ENCODE measurements at places on chromosomes 7 and 10.
A peak's percentile ranks its signal among the peaks of the same experiment; 100 is the strongest.

DNA sequence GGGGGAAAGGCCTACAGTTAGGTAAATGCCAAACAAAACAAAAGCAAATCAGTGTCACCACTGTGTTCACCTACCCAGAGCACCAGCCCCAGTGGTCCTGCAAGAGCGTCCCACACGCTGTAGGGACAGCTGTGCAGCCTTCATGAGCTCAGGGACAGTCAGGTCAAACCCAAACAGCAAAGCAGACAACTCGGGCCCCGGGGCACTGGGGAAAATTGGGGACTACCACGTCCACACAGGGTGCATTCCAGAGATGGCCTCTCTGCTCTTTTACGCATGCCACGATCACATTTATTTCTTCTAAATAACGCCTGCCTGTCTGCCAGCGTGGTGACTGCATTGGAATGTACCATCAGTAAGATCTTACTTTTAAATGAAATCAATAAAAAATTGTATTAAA, 21.7 kb downstream of the EBF3 start:
- DNase-seq, result no peak

GRCh38 chr10:61821693-61822092, 79.8 kb upstream of the ARID5B start:
- no peak for DNase-seq

DNA sequence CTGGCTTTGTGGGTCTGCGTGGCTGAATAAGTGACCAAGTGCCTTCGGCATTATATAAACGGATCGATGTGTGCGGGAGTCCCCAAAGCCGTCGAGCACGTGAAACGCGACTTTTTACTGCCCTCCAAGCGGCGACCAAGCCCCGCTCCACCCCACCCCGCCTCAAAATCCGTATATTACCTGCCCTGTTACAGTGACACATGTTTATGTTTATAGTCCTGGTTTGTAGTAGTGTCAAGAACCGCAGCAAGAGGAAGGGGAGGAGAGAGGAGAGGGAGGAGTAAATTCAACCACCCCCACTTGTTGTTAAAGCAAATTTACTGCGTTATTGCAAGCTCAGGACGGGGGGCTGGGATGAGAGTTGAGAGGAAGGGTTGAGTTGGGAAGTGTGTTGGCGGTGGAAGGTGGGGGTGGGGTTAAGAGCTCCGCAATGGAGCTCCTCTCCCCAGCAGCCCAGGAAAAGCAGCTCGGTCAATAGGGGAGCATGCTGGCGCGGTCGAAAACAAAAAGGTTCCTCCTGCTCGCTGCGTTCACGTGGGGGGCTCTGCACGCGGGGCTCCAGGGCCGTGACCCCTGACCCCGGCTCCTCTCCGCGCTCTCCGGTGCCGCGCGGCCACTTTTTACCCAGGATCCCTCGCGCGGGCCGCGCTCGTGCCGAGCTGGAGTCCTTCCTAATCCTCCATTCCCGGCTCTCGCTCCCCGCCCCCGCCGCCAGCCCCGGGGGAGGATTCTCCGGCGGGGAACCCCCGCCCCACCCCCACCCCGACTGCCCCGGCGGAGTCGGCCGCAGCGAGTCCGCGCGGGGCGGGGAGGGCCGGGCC, at the start of gene SKIDA1:
Gene SKIDA1, minus strand, starts transcription at position 316 of the 821 bp plus-strand sequence. CDS start 7,860 bp downstream, outside the sequence.
- peak; percentile 87 for DNase-seq

DNA sequence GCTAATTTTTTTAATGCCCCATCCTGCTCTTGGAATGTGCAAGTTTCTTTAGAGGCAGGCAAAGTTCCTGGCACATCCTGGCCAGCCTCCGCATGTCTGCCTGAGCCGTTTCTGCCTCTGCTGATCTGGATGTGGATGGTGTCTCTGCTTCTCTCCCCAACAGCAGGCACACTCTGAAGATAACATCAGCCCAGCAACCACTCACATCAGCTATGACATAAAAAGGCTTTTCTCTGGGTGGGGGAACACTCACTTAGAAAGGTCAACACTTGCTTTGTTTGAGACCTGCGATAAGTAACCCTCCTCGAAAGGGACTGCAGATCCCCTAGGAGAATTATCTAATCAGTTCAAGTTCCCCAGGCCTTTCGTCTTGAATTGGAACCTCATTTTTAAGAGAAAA, 142.9 kb downstream of the FGFR2 start:
- no peak for DNase-seq

GRCh38 chr10:63935705-63936104, 414.5 kb downstream of the REEP3 start:
- no peak for DNase-seq

DNA sequence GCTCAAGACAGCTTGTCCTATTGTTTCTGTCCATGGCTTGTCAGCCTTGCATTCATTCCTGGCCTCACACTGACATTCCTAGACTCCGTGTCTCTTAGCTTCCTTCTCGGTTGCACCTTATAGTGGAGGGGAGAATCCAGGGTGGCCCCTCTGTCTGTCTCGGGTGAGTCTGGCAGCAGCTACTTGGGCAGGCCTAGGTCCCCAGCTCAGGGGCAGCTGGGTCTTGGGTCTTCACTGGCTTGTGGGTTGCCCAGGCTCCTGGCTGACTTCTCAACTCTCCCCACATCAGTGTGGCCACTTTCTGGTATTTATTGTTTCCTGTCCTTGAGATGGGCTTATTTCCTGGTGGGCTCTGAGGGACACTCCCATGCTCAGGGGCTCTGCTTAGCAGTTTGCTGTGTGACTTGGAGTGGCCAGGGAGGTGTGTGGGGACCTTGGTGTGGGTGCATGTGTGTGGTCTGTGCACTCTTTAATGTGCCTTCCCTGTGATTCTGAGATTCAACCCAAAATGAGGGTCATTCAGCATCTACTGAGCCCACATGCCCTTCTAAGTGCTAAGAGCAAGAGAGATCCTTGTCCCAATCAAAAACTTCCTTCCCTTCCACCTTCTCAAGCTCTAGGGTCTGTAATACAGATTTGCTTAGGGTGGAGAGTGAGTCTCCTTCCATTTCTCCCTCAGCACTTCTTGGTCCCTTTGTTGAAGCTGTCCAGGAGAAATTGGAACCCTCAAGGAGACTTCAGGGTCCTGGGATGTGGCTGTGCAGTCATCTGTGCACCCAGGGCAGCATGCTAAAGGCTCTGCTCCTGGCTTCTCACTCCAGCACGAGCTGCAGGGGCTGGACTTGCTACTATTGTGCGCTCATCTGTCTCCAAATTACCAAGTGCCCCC, 20.1 kb downstream of the UPP1 start:
- no peak for DNase-seq

DNA sequence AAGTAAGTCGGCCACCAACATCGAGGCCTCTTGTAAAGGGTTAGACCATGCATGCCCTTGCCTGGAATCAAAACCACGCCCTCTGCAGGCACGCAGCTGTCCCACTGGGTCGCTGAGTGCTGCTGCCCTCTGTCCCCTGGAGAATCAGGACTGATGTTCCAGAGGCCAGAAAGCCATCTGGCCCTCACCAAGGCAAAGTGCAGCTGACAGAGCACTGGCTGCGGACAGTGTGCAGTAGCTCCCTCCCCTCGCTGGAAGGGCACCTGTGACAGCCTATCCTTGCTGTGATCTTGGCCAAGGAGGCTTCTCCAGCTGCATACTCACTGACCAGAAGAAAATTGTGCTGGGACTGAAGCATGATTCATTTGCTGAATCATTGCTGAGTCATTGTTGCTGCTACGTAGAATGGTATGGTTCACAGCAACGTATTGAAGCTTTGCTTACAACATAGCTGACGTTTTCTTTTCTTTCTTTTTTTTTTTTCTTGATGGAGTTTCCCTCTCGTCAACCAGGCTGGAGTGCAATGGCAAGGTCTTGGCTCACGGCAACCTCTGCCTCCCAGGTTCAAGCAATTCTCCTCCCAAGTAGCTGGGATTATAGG, 30.4 kb downstream of the DDC start:
- peak; percentile 86 for DNase-seq

- no peak for DNase-seq
Observed at GRCh38 chr10:103499881-103500280, 6.4 kb downstream of the NEURL1 start.

DNA sequence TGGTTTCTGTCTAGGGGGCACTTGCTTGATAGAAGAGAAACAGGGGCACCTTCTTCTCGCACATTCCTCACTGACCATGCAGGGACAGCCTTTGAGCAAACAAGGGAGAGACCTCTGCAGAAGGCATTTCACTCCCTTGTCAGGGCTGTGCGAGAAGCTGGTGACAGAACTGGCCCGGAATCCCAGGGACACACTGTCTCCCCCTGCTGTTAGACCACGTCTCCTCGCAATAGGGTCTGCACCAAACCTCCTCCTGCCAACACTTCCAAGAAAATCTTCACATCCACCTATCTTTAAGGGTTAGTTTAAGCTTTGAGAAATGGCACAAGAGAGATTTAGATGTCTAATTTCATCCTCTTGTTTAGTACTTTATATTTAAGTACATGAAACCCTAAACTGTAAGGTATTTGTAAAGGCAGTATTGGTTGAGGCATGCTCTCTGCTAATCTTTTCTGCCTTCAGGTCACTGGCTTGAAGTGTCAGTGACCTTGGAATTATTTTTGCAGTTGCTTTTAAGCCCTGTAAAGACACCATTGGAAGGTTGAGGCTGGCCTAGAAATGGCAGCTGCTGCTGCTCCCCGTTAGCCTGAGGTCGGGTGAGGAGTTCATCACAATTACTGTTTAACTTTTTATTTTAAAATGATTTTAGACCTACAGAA, 37.0 kb downstream of the RBM20 start:
- DNase-seq, result peak; percentile 43

DNA sequence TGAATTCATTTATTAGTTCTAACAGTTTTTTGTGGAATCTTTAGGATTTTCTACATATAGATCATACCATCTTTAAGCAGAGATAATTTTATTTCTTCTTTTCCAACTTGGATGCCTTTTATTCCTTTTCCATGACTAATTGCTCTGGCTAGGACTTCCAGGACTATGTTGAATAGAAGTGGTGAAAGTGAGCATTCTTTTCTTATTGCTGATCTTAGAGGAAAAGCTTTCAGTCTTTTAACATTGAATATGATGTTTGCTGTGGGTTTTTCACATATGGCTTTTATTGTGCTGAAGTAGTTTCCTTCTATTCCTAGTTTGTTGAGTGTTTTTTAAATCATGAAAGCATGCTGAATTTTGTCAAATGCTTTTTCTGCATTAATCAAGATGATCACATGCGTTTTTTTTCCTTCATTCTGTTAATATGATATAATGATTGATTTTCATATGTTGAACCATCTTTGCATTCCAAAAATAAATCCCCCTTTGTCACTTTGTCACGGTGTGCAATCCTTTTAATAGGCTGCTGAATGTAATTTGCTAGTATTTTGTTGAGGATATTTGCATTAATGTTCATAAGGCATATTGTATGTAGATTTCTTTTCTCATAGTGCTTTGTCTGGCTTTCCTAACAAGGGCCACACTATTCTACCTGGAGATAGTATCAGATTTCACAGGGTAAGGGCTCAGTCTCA, 92.9 kb downstream of the ZNF467 start:
- DNase-seq, result no peak

DNA sequence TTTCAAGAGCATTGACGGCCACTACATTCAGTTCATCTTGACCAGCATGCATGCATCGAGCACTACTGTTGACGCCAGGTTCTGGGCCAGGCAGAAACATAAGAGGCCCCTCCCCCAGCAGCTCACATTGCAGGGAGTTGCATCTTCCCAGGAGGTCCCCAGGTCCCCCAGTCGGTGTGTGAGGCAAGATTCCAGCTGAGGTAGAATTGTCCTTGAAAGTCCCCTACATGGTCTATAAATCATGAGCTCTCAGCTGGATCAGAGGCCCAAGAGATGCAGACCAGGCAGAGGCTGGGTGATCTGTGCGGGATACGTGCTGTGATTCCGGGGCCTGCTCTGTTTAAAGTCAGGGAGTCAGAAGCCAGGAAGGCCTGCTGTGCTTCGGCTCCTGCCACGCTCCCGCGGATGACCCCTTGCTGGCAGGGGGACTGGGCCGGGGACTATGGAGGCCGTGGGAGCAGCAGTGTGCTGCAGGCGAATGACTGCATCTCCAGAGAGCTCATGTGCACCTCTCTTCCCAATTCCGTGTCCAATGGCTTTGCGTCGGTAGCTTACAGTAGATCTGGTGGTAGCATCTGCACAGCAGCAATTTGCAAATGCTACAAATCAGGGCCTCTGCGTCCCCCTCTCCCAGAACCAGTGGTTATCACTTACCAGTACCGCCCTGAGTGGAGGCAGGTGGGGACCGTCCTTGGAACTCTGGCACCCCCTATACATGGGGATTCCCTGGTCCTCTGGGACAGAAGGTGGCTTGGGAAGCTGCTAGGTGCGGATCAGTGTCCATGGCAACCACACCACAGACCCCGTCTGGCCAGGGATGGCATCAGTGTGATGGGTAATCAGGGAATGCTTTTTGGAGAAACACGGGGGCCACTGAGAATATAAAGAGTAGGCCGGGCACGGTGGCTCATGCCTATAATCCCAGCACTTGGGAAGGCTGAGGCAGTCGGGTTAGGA, 93.6 kb downstream of the RGS10 start:
- DNase-seq, result no peak

DNA sequence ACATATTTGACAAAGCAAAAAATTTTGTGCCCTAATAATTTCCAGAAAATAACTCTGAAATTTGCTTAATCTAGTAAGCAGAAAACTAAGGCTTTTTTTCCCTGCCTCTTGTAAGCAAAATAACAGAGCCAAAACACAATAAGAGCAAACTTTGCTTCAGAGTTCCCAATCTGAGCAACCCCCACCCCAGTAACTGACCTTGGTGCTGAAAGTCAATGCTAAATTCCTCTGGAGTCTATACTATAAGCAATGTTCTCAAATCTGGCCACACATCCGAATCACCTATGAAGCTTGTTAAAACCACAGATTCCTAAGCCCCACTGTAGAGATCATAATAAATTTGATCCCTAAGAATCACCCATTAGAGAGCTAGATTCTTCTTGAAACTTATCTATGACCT, 150.5 kb downstream of the ELAPOR2 start:
- peak; percentile 7 for DNase-seq

DNA sequence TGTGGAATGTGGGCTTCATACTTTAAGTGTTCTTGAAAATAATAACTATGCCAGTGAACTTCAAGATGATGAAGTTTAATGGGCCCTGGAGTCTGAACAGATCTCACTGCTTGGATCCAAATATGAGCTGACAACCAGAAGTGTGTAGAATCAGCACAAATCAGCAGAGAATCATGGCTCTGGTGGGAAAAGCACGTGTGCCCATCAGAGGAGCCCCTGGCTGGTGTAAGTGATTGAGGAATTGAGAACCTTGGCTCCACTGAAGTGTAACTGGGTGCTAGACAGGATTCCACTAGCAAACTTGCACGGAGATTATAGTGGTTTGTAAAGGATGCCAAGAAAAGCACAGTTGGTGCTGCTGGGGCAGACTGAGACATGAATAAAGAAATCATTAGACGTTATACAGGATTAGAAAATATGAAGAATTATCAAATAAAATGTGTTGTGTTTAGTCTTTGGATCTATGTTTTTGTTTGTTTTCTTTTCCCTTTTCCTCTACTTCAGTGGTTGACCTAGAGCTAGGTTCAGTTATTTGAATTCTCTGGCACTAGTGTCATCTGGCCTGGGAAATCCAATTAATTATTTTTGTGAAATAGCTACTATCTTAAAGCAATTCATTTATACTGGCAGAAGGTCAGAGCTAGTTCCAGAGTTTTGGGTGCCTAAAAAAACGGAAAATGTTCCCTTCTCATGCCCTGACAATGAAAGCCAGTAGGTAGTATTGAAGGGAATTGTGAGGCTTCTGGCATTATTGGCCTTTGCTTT, 175.7 kb upstream of the MEOX2 start:
- DNase-seq, result no peak

All from GM03348 (cell line).